ENCODE measurements at places on chromosomes 12 and 14.

DNA sequence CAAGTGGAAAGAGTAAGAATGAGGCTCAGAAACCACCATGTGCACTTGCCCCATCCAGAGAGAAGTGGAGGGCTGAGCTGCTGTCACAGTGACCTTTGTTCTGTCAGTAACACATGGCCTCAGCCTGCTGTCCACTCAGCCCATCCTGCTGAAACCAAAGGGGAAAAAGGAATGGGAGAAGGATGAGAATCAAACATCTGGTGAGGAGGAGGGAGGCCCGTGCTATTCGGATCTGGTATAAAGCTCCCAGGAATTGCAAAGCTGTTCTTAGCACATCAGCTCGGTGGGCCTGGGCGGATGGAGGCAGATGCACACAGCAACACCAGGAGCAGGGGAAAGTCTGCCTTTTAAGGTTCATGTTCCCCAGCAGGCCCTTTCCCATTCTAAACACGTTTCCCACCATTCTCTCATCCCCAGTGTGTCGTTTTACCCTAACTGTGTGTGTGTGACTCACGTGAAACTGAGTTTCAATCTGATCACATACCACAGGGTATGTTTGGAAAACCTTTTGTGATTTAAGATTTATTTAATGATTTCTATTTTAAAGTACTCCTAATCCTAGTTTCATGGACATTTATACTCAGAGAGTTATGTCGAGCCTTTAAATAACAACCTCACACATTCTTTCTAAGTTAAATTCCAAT is 36.8 kb downstream of the RTRAF start:
- no peak for DNase-seq

- no peak for DNase-seq
Observed at GRCh38 chr14:75459099-75459741, 31.4 kb downstream of the JDP2 start.

DNA sequence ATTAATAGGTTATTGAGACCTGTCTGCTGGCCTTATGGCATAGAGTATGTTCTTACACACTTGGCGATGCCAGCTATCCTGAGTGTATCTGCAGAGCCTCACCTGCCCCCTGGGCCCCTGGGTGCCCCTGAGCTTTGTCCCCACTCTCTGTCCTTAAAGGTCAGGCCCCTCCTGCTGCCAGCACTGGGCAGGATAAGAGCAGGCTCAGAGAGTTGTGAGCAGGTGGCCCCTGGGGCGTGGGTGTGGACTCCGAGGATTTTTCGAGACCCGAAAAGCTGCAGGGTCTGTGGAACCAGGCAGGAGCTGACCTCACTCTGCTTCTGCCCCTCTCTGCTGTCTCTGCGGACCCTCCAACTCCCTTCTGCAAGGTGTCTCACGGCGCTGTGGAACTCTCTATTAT is 8.2 kb downstream of the HIP1R start:
- DNase-seq, result no peak

GRCh38 chr12:112808156-112808555 is 16.6 kb downstream of the RPH3A start:
- no peak for DNase-seq

DNA sequence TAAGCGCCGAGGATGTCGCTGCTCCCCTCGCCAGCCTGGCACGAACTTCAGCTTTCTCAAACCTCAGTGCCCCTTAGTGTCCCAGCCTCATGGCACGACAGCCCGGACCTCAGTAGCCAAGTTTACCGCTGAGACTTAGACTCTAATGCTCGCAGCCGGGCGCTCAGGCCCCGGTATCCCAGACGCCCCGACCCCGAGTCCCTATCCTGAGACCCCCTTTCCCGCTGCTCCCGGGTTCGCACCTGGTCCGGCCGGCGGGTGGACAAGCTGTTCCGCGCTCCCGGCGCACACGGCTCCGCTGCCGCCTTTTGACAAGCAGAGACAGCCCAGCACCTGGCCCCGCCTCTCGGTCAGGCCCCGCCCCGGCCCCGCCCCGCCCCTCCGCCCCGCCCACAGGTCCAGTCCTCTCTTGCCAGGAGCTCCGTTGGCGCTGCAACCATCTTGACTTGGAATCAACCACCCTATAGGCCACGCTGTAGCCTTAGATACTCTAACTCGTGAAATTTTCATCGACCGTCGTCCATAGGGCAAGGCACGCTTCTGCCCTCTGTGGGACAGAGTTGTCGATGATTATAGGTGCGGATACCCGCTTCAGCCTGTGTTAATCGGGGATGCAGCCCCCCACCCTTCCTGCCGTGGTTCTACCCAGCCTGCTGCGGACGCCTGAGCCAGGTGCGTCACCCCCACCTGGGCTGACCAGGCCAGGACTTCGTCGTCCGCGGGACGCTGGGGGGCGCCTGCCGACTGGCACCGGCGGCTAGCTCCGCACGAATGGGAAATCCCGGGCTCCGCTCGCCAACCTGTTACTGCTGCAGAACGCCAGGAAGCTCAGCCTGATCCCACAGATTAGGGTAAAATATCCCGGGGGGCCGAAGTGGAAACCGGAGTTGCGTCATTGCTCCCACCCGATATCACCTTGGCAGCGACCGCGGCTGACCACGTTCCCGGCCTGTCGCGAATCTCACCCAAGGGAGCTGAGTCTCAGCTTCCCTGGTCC is at the start of gene VDR:
Gene VDR, minus strand, starts transcription at position 282 of the 997 bp plus-strand sequence. CDS start 25,881 bp downstream, outside the sequence.
- peak; percentile 49 for DNase-seq

GRCh38 chr12:63302269-63302940 is 151.4 kb upstream of the AVPR1A start:
- DNase-seq, result no peak

- DNase-seq, result no peak
Observed at GRCh38 chr12:71128191-71128788, 29.5 kb downstream of the TSPAN8 start.

DNA sequence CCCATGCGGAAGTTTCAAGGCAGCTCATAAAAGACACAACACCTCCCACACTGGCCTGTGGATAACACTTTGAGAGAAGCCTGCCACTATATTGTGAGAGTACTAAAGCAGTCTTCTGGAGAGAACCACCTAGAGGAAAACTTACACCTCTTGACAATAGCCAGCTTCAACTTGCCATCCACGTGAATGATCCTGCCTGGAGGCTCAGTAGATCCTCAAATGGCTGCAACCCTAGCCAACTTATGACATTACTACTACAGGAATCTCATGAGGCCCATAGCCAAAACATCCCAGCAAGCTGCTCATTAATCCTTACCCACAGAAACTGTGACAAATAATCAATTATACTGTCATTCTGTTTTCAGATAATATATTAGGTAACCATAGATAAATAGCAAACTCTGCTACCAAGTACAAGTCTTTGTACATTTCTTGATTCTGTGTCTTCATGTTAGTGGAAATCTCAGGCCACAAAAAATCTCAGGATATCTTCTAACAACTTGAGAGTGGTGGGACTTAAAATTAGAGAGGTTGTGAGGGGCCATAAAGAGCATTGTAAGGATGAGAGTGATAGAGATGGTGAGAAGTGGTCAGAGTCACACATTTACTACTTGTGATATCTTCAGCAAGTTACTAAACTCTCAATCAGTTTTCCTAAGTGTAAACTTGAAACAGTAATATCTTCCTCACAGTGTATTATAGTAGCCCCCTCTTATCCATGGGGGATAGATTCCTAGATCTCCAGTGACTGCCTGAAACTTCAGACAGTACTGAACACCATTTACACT is 368.0 kb downstream of the C12orf50 start:
- no peak for DNase-seq

GRCh38 chr12:131607658-131608447 is 103.0 kb upstream of the SFSWAP start:
- no peak for DNase-seq

DNA sequence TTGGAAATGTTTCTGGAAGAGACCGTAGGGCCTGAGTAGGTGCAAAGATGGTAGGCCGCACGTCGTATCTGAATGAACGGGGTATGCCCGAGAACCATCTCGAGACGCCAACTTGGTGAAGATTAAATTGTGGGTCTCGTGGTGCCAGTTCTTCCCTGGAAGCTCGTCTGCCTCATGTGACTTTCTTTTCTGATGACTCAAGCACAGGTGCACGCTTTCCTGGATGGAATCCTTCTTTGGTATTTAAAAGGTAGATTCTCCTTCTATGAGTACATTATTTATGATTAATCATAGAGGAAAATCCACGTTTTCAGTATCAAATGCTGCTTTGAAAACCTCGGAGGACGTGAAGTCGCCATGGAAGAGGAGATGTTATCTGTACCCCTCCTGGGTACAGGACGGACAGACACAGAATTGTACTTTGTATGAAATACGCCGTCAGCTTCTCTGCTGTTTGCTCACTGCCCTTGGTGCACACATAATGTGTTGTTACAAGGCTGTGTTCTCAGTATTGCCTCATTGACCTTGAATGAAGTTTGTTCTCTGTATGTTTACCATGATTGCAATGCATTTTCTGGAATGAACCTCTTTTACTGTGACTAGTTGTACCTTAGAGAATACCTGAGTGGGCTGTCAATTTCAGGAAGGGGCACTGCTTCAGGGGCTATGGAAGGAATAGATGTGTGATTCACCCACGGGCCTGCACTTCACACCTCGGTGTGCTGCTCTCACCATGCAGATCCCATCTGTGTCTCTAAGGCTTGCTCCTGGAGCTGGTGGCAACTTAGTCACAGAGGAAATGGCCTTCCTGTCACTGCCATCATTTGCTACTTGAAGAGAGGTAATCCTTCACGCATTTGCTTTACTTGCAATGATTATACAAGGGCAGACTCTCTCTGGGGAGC is 137.3 kb upstream of the RTL1 start:
- DNase-seq, result no peak
